ENCODE measurements at places on chromosomes 7 and 10. TPM values are rescaled to one million over a fixed set of nuclear protein-coding genes. Genes with fewer than 3 reads are reported as not detected.

Gene NPSR1
- total RNA-seq, result not detected

Gene OR13A1
- not detected for total RNA-seq

Gene RABGEF1
- 34.3 TPM for total RNA-seq

Gene FZD8
- total RNA-seq, result 5.4 TPM

Gene ICA1
- 4.1 TPM for total RNA-seq

Gene MBL2
- not detected for total RNA-seq

- DNase-seq, result no peak
- no peak overlapping the region for H3K4me3 ChIP-seq
- no peaks in the 10 kb centered on the region for H3K36me3 ChIP-seq
- no peak overlapping the region for H3K27ac ChIP-seq
- H3K4me1 ChIP-seq, result peaks cover 10% of the 10 kb centered on the region
- no peaks in the 10 kb centered on the region for H3K27me3 ChIP-seq
These were observed 15.3 kb upstream of the ASB4 start for GRCh38 chr7:95470452-95470851.

- H3K36me3 ChIP-seq, result no peaks in the 10 kb centered on the region
- no peaks in the 10 kb centered on the region for H3K27me3 ChIP-seq
- no peaks in the 10 kb centered on the region for H3K4me1 ChIP-seq
- H3K27ac ChIP-seq, result no peak overlapping the region
- no peak overlapping the region for H3K4me3 ChIP-seq
- DNase-seq, result no peak
These were observed 96.8 kb upstream of the DGKB start for GRCh38 chr7:14999331-14999730.

DNA sequence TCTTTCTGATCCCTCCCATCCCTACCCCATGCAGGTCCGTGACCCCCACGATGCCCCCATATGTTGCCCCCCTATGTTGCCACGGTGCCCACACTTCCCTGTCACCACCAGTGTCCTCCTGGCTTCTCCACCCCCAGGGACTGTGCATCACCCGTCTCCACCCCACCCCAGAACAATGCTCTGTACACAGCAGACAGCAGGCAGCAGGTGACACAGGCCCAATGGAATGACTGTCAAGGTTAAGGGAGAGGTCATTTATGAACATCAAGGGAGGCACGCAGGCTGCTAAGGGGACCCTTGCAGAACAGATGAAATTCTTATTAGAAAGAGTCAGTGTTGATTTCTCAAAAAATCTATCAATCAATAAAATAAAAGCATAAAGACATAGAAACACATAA lies 71.5 kb downstream of the PARP12 start:
- no peaks in the 10 kb centered on the region for H3K36me3 ChIP-seq
- H3K4me3 ChIP-seq, result no peak overlapping the region
- H3K4me1 ChIP-seq, result peaks cover 12% of the 10 kb centered on the region
- H3K27ac ChIP-seq, result no peak overlapping the region
- no peak for DNase-seq

GRCh38 chr7:7639847-7640220 lies 718 bp upstream of the UMAD1 start:
- peak overlapping the region; percentile 90 for H3K27ac ChIP-seq
- no peak for DNase-seq
- no peaks in the 10 kb centered on the region for H3K36me3 ChIP-seq
- peaks cover 20% of the 10 kb centered on the region for H3K4me1 ChIP-seq

DNA sequence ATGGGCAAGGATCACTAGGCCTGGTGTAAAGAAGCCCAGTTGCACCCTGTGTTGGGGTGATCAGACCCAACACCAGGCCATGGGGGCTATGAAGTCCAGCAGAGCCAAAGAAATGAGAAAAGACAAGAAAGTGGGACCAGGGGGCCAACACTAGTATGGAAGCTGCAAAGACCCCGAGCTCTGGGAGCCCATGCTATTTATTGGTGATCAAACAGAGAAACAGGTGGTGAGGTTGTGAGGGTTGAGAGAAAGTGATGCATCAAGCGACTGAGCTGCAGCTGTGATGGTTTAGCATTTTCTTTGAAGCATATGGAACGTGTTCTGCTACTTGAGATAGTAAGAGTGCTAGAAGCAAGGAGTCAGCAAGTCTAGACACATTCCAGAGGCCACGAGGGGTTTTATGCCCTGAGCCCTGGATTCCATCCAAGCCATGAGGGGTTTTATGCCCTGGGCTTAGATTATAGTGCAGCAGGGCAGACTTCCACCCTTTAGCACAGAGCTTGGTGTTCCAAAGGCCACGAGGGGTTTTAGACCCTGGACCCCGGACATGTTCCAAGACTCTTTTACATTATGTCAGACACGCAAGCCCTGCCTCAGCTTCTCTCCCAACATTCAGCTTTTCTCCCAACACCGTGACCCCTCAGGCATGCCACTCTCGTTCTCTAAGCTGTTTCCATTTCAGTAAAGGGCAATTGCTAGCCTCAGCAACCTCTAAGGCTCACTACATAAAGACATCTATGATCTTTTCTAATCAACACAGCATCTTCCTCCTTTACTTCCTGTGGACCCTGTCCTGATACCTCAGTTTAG lies 43.1 kb upstream of the GPAM start:
- no peaks in the 10 kb centered on the region for H3K4me1 ChIP-seq
- DNase-seq, result no peak
- H3K36me3 ChIP-seq, result no peaks in the 10 kb centered on the region
- H3K4me3 ChIP-seq, result no peak overlapping the region
- no peak overlapping the region for H3K27ac ChIP-seq

- no peaks in the 10 kb centered on the region for H3K36me3 ChIP-seq
- no peak overlapping the region for H3K4me3 ChIP-seq
- H3K27ac ChIP-seq, result peak overlapping the region; percentile 49
- H3K4me1 ChIP-seq, result peaks cover 8% of the 10 kb centered on the region
- H3K27me3 ChIP-seq, result no peaks in the 10 kb centered on the region
These were observed 167.1 kb downstream of the DIP2C start for GRCh38 chr10:522350-522749.

GRCh38 chr10:58488921-58489320 lies 23.8 kb upstream of the BICC1 start:
- H3K27me3 ChIP-seq, result no peaks in the 10 kb centered on the region
- no peak for DNase-seq
- H3K4me1 ChIP-seq, result no peaks in the 10 kb centered on the region
- no peak overlapping the region for H3K4me3 ChIP-seq
- H3K27ac ChIP-seq, result no peak overlapping the region

DNA sequence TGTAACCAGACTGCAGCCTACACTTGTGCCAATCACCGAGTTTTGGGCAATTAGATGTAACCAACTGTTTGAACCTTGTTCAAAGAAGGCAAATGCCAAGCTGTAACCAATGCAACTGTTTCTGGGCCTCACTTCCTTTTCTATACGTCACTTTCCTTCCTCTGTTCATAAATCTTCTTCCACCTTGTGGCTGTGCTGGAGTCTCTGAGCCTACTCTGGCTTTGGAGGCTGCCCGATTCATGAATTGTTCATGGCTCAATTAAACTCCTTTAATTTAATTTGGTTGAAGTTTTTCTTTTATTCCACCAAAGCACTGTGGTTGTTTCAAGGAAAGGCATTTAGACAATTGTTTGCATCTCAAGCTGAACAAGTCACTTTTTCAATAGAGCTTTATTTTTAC lies 43.5 kb upstream of the UCN3 start:
- H3K4me1 ChIP-seq, result no peaks in the 10 kb centered on the region
- no peaks in the 10 kb centered on the region for H3K27me3 ChIP-seq
- no peak for DNase-seq
- H3K36me3 ChIP-seq, result no peaks in the 10 kb centered on the region

GRCh38 chr7:151400626-151401315 lies 9.1 kb downstream of the WDR86 start:
- H3K27ac ChIP-seq, result no peak overlapping the region
- no peaks in the 10 kb centered on the region for H3K27me3 ChIP-seq
- no peaks in the 10 kb centered on the region for H3K36me3 ChIP-seq
- no peak for DNase-seq
- H3K4me1 ChIP-seq, result peaks cover 7% of the 10 kb centered on the region

GRCh38 chr7:124550036-124550435 lies 215.6 kb downstream of the GPR37 start:
- H3K27ac ChIP-seq, result no peak overlapping the region
- no peaks in the 10 kb centered on the region for H3K4me1 ChIP-seq
- H3K36me3 ChIP-seq, result no peaks in the 10 kb centered on the region
- no peak overlapping the region for H3K4me3 ChIP-seq

- H3K27me3 ChIP-seq, result no peaks in the 10 kb centered on the region
- no peaks in the 10 kb centered on the region for H3K4me1 ChIP-seq
- DNase-seq, result no peak
- H3K4me3 ChIP-seq, result no peak overlapping the region
- H3K36me3 ChIP-seq, result no peaks in the 10 kb centered on the region
These were observed 68.1 kb downstream of the PRTFDC1 start for GRCh38 chr10:24884316-24884715.

DNA sequence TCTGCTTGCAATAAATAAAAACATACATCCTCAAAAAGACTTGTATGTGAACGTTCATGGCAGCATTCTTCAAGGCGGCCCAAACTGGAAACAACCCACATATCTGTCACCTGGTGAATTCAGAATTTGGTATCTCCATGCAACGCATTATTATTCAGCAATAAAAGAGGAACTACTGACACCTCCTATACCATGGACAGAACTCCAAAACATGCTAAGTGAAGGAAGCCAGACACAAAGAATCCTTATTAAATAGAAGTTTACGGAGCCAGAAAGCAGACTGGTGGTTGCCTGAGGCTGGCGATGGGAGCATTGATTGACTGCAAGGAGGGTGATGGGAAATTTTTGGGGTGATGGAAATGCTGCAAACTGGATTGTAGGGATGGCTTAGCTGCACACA lies 530.8 kb upstream of the DPP6 start:
- no peaks in the 10 kb centered on the region for H3K36me3 ChIP-seq
- peaks cover 54% of the 10 kb centered on the region for H3K4me1 ChIP-seq
- peak overlapping the region; percentile 90 for H3K27ac ChIP-seq
- no peak for DNase-seq
- no peak overlapping the region for H3K4me3 ChIP-seq
- H3K27me3 ChIP-seq, result no peaks in the 10 kb centered on the region

DNA sequence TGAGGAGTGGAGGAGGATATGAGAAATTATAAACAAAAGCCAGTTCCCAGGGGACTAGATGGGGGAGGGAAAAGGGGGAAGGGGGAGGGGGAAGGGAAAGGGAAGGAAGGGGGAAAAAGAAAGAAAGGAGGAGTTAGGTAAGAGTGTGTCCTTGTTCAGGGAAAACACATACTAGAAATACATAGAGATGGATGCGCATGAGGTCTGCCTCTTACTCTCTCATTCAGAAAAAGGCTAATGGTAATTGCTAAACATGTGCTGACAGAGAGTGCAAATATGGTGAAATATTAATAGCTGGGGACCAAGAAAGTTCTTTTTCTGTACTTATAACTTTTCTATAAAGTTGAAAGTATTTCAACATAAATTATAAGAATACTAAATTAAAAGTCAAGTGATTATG lies 64.5 kb downstream of the ZFAND4 start:
- H3K36me3 ChIP-seq, result peaks cover 34% of the 10 kb centered on the region
- DNase-seq, result no peak
- no peaks in the 10 kb centered on the region for H3K4me1 ChIP-seq
- H3K27ac ChIP-seq, result no peak overlapping the region

DNA sequence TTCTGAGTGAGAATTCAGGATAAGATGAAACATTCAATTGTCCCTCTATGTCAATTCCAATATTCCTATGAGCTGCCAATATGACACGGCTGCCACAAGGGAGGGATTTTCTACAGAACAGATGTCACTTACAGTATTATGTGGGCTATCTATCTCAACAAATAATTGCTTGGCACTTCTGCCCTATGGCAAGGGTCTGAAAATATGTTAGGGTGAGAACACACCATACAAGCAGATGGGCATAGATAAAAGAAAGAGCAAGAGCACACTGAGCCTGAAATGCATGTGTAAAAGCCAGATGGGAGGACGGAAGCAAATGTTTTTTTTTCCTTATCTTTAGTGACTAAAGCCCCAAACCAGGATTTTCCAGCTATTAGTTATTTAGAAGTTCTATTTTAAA lies 70.1 kb upstream of the TFEC start:
- H3K36me3 ChIP-seq, result no peaks in the 10 kb centered on the region
- no peak overlapping the region for H3K4me3 ChIP-seq
- DNase-seq, result no peak
- no peaks in the 10 kb centered on the region for H3K27me3 ChIP-seq
- H3K27ac ChIP-seq, result no peak overlapping the region

DNA sequence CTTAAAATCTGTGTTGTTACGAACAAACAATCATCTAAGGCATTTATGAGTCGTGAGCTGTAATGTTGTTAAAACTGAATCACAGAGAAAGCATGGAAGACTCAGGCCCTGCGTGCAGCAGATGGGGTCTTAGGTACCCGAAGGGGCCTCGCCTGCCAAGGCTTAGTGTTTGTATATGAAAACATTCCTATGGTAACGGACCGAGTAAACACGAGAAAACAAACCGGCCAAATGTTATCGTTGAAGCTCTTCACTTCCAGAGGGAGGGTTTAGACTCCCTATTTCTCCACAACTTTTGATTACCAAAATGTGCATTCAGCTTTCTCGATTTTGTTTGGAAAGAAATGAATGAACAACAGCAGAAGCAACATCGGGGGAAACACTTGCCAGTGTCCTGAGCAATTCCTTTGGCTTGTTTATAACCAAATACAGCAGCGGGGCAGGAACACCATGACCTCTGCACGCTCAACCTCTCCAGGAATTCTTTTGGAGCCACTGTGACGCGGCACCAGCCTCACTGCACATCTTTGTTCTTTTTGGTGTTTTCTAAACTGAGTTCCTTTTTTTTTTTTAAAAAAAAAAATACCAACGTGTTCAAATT lies 121.6 kb upstream of the KLF6 start:
- H3K27ac ChIP-seq, result peak overlapping the region; percentile 66
- no peak overlapping the region for H3K4me3 ChIP-seq
- H3K4me1 ChIP-seq, result peaks cover 30% of the 10 kb centered on the region
- H3K36me3 ChIP-seq, result no peaks in the 10 kb centered on the region
- DNase-seq, result no peak

DNA sequence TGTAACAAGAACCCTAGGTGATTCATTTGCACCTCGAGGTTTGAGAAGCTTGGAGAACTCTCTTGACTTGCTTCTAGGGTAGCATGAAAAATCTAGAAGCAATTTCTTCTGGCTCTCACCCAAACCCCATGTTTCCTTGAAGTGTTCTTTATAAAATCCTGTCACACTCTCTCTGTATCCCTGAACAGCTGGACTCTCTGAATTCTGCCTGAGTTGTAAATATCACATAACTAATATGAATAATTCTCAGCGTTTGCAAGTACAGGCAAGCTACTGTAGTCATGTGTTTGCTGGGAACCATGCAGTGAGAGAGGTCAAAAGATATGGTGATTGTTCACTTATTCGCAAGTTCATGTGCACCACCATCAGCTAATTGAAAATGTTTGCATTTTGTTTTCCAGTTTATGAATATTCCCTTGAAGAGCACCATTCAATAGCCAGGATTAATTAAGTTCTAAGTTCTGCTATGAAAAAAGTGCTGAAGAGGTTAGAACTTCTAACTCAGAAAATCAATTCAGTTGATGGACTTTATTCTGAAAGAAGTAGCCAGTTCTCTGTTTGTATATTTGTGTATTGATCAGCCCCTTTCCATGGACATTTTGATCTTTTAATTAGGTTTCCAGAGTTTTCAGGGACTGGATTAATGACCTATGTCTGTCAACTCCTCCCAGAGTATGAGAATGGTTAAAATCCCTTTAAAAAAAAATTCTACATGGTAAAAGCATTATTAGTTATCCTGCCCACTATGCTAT lies 243.0 kb downstream of the PLXDC2 start:
- no peak overlapping the region for H3K4me3 ChIP-seq
- peaks cover 14% of the 10 kb centered on the region for H3K4me1 ChIP-seq
- no peaks in the 10 kb centered on the region for H3K36me3 ChIP-seq
- no peaks in the 10 kb centered on the region for H3K27me3 ChIP-seq
- DNase-seq, result no peak

GRCh38 chr10:33798754-33799153 lies 464.3 kb upstream of the NRP1 start:
- no peak overlapping the region for H3K4me3 ChIP-seq
- no peak for DNase-seq
- H3K36me3 ChIP-seq, result no peaks in the 10 kb centered on the region
- no peaks in the 10 kb centered on the region for H3K4me1 ChIP-seq
